ENCODE measurements at places on chromosomes 1 and 21.

DNA sequence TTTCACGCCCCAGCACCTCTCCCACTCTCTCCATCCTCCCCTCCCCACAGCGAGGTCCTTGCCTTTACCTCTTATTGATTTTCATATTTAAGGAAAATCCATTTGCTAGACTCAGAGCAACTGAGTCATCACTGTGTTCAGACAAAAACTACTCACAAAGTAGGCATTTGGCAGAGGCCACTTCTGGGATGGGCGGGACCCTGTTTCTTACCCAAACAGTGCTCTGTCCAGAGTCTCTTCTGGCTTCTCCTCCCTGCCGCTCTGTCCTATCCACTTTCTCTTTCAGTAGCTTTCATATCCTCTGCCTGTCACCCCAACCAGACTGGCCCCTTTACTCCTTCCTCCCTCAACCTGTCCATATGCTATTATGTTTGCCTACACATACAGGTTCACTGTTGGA, 2.4 kb upstream of the NAV1 start:
- DNase-seq: peak; percentile 93

DNA sequence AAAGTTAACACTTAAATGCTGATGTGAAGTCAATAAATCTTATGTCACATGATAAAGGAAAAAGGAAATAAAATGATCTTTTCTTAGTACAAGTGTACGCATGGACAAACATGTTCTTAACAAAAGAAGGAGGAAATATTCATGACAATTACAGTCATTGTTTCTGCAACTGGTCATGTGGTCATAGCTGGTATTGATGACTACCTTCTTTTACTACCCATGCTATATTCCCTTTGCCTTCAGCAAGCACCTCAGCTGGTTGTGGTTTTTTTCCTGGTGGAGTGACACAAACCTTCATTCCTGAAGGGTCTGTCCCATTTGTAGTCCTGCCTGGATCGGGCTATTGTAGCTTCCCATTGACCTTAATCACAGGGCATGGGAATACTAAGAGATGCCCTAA, 23.4 kb upstream of the TSHB start:
- DNase-seq: no peak

GRCh38 chr1:53654216-53655210, 84.5 kb downstream of the GLIS1 start:
- DNase-seq: peak; percentile 79

GRCh38 chr21:46363698-46364097, 39.7 kb downstream of the PCNT start:
- DNase-seq: no peak

DNA sequence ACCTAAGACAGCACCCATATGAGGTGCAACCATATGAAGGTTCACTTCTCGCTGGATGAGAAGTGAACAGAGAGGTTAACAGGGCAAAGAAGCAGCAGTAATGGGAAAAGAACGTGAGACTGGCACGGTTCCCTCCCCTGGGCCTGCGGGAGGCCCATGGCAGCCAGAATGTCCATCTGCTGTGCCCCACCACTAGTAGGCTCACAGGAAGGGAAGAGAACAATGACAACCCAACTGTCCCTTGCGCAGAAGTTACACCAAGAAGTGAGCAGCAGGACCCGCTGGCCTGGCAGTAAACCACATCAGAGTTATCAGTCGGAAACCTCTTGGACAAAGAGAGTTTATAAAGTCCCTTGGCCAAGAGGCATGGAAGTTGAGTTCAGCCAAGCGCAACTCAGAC, 11.3 kb downstream of the HIVEP3 start:
- no peak for DNase-seq

GRCh38 chr1:38651669-38652068, 207.9 kb downstream of the RRAGC start:
- DNase-seq: no peak

- DNase-seq: no peak
Measured at GRCh38 chr21:45592208-45592619, 50.0 kb upstream of the SLC19A1 start.

GRCh38 chr1:111943066-111943465, 46.4 kb downstream of the KCND3 start:
- no peak for DNase-seq

- no peak for DNase-seq
Measured at GRCh38 chr1:117871013-117871412, 58.4 kb downstream of the GDAP2 start.

DNA sequence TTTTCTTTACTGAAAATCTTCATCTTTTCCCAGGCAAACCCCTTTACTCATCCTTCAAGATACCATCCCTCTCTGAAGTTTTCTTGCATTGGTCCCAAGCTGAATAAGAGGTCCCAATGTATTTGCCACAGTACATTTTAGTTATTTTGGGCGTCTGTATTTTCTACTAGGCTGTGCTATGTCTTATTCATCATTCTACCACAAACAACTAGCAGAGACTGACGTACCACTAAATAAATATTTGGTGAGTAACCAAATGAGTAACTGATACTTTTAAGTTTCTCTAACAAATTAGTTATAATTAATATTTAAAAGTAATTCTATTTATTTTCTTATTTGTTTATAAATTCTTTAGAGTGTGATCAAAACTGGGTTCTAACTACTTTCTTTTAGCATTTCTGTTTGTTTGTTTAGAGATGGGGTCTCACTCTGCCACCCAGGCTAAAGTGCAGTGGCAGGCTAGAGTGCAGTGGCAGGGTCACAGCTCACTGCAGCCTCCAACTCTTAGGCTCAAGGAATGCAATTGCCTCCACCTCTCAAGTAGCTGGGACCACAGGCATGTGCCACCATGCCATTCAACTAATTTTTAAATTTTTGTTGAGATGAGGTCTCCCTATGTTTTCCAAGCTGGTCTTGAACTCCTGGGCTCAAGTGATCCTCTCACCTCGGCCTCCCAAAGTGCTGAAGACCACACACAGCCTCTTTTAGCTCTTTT, 33.1 kb downstream of the NDC1 start:
- DNase-seq: peak; percentile 53

DNA sequence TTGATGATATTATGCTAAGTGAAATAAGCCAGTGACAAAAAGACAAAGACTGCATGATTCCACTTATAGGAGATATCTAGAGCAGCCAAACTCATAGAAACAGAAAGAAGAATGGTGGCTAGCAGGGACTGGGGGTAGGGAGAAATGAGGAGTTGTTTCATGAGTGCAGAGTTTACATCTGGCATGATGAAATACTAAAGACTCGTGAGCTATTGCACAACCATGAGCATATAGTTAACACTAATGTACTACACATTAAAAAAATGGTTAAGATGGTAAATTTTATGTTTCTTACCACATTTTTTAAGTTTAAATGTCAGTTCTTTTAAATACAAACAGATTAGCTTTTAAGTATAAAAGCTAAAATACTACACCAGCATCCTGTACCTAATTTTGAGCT, 57.8 kb downstream of the ESRRG start:
- DNase-seq: peak; percentile 36

DNA sequence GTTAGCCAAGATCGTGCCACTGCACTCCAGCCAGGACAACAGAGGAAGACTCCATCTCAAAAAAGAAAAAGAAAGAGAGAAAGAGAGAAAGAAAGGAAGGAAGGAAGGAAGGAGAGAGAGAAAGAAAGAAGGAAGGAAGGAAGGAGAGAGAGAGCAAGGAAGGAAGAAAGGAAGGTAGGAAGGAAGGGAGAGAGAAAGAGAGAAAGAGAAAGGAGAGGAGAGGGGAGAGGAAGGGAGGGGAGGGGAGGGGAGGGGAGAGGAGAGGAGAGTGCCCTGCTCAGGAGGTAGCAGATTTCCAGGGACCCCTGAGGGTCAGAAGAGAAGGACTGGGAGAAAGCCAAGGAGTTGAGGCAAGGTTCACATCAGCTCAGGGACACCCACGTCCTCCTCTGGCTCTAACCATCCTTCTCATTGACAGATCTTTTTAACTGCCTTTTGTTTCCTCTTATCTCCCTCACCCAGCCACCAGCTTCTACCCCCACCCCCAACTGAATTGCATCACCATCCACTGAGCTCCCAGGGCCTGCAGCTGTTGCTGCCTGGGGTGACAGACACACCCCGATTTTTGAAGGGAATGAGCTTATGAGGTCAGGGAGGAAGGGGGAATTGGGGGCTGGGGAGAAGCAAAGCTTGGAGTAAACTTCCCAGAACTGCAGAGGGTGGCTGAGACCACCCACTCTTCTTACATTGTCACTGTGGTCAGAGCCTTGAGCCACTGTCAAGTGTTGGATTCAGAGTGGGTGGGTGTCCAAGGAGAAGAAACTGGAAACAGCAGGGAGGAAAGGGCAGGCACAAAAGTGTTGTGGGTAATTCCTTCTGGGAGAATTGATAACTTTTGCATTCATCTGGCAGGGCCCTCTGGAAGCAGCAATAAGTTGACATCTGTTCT, 91.6 kb downstream of the GLUL start:
- peak; percentile 15 for DNase-seq

- no peak for DNase-seq
Measured at GRCh38 chr1:12209495-12209832, 20.4 kb upstream of the VPS13D start.

DNA sequence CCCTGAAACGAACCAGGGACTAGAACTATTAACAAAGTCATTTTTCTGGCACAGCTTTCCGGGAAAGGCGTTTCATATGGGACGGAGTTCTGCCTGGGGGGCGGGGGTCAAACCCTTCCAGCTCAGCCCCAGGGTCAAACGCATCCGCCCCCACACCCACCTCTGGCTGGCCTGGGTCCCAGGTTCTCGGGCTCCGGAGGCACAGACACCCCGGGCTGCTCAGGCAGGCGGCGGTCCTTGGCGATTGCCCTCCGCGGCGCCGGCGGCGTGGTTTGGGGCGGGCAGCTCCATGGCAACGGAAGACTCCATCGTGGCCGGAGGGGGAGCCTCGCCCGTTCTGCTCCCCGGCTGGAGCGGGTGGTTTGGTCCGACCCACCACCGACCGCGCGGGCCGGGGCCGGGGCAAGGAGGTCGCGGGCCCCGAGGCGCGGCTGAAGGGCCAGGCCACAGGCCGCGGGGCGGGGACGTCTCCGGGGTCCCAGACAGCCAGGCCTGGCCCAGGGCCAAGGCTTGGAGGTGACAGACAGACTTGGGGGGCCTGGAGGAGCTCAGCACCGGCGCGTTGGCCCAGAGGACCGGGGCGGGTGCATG, at the start of gene CFAP74:
Gene CFAP74 (minus strand): TSS at position 246 of the 591 bp plus-strand sequence. CDS start 12,830 bp downstream, outside the sequence.
- DNase-seq: peak; percentile 34

DNA sequence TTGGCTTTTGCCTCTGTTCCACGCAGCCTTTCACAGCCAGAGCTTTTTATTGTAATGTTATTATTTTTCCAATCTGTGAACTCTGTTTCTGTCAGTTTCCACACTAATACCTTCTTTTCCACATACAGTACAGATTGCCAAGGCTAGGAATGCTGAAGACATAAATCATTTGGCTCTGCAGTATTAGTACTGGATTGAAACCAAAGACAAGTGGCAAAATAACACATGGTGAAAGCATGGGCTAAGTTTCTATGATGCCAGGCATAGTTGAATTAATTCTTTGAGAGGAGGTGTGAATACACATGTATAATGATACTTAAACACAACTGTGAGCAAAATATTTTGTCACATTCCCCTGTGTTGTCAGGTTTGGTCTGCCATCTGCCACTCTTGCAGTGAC, 73.5 kb downstream of the TMEM200B start:
- no peak for DNase-seq
